ENCODE measurements at places on chromosomes 5 and 9.

DNA sequence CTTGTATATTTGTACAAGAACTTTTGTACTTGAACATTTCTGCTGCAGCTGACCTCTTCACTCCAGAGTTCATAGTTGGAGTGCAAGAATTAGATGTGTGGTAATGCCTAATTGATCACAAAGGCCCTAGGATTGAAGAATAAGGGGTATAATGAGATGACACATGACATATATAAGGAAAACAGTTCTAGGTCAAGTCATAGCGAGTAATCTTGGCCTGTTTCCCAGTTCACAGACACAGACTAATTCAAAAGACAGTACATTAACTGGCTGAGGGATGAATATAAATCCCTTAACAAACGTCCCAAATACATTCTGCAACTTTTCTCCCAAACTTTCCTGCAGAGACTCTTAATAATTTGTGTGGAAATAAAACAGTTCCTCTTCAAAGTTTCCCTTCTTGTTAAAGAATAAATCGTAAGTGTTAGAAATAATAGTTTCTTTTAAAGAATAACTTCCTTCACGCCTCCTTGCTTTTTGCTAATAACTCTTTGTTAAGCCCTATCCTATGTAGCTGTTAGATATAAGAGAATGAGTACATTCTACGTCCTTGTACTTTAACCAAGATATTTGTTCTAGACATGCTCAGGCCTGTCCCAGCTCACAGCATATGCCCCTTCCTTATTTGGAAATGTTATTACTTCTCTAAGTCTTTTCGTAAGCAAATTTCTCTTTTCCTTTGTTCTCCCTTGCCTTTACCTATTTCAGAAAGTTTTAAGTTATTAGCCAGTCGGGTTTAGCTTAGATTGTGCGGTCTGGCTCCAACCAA lies 556.4 kb upstream of the CTNND2 start:
- H3K27ac ChIP-seq = no peak overlapping the region
- H3K4me3 ChIP-seq = no peak overlapping the region
- H3K27me3 ChIP-seq = no peaks in the 10 kb centered on the region

GRCh38 chr5:120073722-120074121 lies 390.4 kb upstream of the PRR16 start:
- H3K4me3 ChIP-seq = no peak overlapping the region
- no peak for DNase-seq
- no peaks in the 10 kb centered on the region for H3K36me3 ChIP-seq
- no peak overlapping the region for H3K27ac ChIP-seq
- H3K4me1 ChIP-seq = no peaks in the 10 kb centered on the region
- H3K27me3 ChIP-seq = no peaks in the 10 kb centered on the region

DNA sequence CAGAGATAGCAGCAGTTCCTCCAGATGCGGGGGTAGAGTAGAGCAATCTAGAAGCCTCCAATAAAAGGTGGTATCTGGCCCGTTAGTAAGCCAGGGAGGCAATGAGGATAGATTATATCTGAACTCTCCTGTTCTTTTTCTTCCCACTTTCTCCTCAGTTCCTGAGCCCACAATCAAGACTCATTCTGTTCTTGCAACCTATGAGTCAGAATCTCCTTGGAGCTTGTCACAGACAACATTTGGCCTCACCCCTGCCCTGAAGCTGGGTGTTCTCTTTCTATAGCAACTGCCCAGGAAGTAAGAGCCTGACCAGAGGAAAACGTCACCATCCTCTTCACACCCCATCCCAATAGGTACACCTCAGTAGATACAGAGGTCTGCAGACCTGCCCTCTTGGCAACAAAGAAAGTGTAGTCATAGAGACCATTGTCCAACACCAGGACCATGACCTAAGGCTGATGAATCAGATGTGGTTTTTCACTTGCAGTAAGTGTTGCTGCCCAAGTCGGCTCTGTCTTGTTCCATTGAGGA lies 76.3 kb upstream of the PCA3 start:
- peaks cover 19% of the 10 kb centered on the region for H3K4me1 ChIP-seq
- H3K4me3 ChIP-seq = no peak overlapping the region
- DNase-seq = no peak
- peak overlapping the region; percentile 57 for H3K27ac ChIP-seq
- no peaks in the 10 kb centered on the region for H3K36me3 ChIP-seq

DNA sequence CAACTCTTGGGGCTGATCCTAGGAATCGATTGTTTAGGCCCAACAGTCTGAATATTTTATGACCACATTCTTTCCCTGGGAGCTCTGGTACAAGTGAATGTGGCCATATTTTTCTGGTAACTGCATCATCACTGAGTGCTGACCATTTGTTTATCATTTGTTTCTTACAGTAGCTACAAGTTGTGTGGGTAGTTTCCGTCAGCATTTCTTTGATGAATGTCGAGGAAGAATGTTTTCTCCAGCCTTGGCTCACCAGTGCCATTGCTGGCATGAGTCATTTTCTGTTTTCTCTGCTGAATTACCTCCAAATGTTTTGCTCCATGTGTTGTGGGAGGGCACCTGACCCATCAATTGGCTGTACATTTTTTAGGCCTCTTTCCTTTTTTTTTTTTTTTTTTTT lies 14.1 kb upstream of the CARD19 start:
- H3K36me3 ChIP-seq = peaks cover 61% of the 10 kb centered on the region
- H3K27ac ChIP-seq = peak overlapping the region; percentile 92
- peaks cover 36% of the 10 kb centered on the region for H3K4me1 ChIP-seq
- DNase-seq = no peak
- no peak overlapping the region for H3K4me3 ChIP-seq
- no peaks in the 10 kb centered on the region for H3K27me3 ChIP-seq

DNA sequence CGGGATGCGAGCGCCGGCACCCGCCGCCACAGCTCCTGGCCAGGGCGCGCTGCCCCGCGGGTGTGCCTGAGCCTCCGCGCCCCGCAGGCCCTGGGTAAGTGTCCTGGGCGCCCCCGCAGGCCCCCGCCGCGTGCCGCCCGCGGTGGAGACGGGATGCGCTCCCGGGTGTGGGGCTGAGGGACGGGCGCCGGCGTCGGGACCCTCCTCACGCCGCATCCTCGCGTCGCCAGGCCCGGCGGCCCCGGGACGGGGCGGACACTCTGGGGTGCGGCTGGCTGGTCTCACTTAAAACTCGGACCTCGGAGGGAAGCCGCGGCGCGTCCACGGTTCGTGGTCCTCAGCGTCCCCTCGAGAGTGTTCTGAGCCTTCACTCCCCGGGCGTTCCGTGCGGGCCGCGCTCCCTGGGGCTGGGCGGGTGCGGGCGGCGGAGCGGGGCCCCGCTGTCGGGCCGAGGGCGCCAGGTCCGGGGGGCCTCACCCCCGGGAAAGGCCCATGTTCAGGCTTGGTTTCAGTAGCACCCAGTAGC lies 275 bp downstream of the AHRR start:
- H3K4me1 ChIP-seq = peaks cover 12% of the 10 kb centered on the region
- peaks cover 15% of the 10 kb centered on the region for H3K36me3 ChIP-seq
- no peak for DNase-seq
- H3K27me3 ChIP-seq = peaks cover 11% of the 10 kb centered on the region
- H3K27ac ChIP-seq = no peak overlapping the region
- H3K4me3 ChIP-seq = peak overlapping the region; percentile 80

DNA sequence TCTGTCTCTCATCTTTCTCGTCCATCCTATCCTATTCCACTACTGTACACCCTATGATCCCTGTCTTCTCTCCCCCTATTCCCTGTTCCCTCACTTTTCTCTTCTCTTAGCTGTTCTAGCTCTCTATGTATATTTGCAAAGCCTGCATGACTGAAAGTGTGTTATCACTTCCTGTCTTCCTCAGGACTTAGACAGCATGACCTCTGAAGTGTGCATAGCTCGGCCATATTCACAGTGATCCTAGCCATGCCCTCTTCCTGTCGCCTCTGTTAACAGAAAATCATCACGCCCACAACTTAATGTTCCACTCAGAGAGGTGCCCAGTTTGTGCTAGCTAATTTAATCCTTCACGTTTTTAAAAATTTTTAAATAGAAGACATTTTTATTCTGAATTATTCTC lies 35.8 kb upstream of the CDH6 start:
- H3K36me3 ChIP-seq = no peaks in the 10 kb centered on the region
- H3K4me1 ChIP-seq = no peaks in the 10 kb centered on the region
- DNase-seq = no peak
- H3K27ac ChIP-seq = no peak overlapping the region
- no peak overlapping the region for H3K4me3 ChIP-seq

GRCh38 chr9:32260151-32260862 lies 124.1 kb upstream of the ACO1 start:
- no peak overlapping the region for H3K27ac ChIP-seq
- H3K36me3 ChIP-seq = no peaks in the 10 kb centered on the region
- no peaks in the 10 kb centered on the region for H3K4me1 ChIP-seq
- no peaks in the 10 kb centered on the region for H3K27me3 ChIP-seq
- no peak for DNase-seq

DNA sequence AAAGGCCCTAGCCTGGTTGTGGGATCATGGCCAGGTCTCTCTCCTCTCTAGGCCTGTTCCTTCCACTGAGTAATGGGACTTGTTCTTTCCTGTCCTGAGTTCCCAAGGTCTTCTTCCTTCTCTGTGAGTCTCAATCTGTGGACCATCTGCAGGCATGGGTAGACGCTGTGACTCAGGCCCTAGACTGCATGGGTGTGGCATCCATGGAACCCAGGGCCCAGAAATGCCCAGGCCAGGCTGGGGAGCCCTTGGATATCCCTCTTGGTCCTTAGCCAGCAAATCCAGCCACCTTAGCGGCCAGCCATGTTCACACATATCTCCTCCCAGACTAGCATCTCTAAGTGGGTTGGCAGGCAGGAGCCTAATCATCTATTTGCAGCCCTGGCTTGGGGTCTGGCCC lies 2.3 kb upstream of the ACSL6 start:
- H3K36me3 ChIP-seq = peaks cover 8% of the 10 kb centered on the region
- no peak for DNase-seq
- H3K4me3 ChIP-seq = no peak overlapping the region
- peak overlapping the region; percentile 26 for H3K27ac ChIP-seq

GRCh38 chr5:131228646-131229045 lies 35.2 kb upstream of the CDC42SE2 start:
- no peaks in the 10 kb centered on the region for H3K27me3 ChIP-seq
- no peak overlapping the region for H3K4me3 ChIP-seq
- H3K27ac ChIP-seq = no peak overlapping the region
- DNase-seq = no peak
- no peaks in the 10 kb centered on the region for H3K36me3 ChIP-seq
- H3K4me1 ChIP-seq = peaks cover 6% of the 10 kb centered on the region

DNA sequence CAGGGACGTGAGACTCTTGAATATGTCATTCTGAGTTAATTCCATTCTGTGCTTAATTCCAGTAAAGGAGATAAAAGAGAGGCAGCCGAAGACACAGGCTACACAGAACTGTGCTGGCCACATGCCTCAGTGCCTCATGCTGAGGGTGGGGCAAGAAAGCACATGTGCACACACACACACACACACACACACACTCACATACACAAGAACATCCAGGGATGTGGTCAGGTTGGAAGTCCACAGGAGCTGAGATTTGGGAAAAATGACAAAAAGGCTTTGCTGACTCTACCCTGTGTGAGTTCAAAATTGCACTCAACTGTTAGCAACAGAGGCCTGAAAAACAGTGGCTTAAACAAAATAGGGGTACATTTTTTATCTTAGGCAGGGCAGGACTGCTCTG lies 40.5 kb downstream of the ALG2 start:
- peak overlapping the region; percentile 70 for H3K4me3 ChIP-seq
- H3K27ac ChIP-seq = peak overlapping the region; percentile 87
- H3K36me3 ChIP-seq = no peaks in the 10 kb centered on the region
- peaks cover 4% of the 10 kb centered on the region for H3K27me3 ChIP-seq

GRCh38 chr5:35826554-35826953 lies 30.1 kb upstream of the IL7R start:
- peak overlapping the region; percentile 98 for H3K27ac ChIP-seq
- H3K4me1 ChIP-seq = peaks cover 83% of the 10 kb centered on the region
- H3K27me3 ChIP-seq = no peaks in the 10 kb centered on the region
- DNase-seq = peak; percentile 74
- H3K4me3 ChIP-seq = peak overlapping the region; percentile 69
- peaks cover 8% of the 10 kb centered on the region for H3K36me3 ChIP-seq

GRCh38 chr9:86545090-86545489 lies 190.9 kb upstream of the TUT7 start:
- DNase-seq = no peak
- no peak overlapping the region for H3K4me3 ChIP-seq
- H3K27ac ChIP-seq = no peak overlapping the region
- no peaks in the 10 kb centered on the region for H3K36me3 ChIP-seq

DNA sequence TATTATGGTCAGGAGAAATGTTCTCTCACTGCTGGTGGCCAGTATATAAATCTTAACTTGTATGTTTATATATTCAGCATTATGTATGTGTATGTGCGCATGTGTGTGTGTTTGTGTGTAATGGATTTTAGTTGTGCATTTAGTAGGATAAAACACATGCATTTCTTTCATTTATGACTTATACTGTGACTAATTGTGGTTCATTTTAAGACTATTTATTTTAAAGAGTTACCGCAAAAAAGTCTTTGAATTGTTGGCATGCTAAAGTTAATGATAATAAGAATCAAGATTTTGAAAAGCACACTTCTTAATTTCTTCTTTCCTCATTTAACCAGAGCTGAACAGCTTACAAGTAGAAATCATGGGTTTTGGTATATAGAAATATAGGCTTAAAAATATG lies 60.9 kb downstream of the RAI14 start:
- no peak for DNase-seq
- no peaks in the 10 kb centered on the region for H3K36me3 ChIP-seq
- H3K4me1 ChIP-seq = no peaks in the 10 kb centered on the region
- no peaks in the 10 kb centered on the region for H3K27me3 ChIP-seq

DNA sequence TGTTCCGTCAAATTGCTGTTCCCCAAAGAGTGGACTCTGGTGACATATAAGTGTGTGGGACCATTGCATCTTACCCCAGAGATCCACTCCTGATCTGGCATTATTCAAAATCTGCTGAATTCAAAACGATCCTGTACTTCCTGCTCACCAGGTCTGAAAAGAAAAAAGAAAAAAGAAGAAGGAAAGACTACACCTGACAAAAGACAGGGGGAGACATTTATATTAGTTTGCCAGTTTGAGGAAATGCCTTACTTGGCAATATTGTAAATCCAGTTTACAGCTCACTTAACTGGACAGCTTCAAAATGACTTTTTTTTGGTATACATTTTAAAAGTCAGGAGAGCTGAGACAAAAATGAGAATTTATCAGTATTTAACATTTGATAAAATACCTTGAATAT lies 15.0 kb upstream of the GRHPR start:
- no peak for DNase-seq
- peaks cover 9% of the 10 kb centered on the region for H3K4me1 ChIP-seq
- H3K36me3 ChIP-seq = no peaks in the 10 kb centered on the region
- peaks cover 7% of the 10 kb centered on the region for H3K27me3 ChIP-seq
- no peak overlapping the region for H3K27ac ChIP-seq

GRCh38 chr5:158100373-158100888 lies 241.5 kb upstream of the CLINT1 start:
- peaks cover 1% of the 10 kb centered on the region for H3K27me3 ChIP-seq
- no peaks in the 10 kb centered on the region for H3K36me3 ChIP-seq
- no peaks in the 10 kb centered on the region for H3K4me1 ChIP-seq
- no peak for DNase-seq
- no peak overlapping the region for H3K27ac ChIP-seq

DNA sequence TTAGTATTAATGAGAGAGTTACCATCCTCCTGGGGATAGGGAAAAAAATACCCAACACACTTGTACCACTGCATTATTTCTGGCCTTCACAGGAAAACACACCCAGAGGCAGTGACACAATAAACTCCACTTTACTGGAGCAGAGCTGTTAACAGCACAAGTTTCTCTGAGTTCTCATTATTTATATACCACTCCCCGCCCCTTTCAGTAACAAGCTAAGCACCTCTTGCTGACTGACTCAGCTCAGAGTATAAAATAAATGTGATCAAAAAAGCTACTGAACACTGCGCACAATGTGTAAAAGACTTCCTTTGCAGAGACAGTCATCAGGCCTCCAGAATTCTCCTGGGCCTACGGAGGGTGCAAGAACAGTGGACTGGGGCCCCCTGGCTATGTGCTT lies 21.6 kb downstream of the KLF9 start:
- DNase-seq = no peak
- no peaks in the 10 kb centered on the region for H3K27me3 ChIP-seq
- peaks cover 49% of the 10 kb centered on the region for H3K4me1 ChIP-seq
- peaks cover 8% of the 10 kb centered on the region for H3K36me3 ChIP-seq
